ENCODE measurements at places on chromosomes 1 and 21. TPM values are rescaled to one million over a fixed set of nuclear protein-coding genes. Genes with fewer than 3 reads are reported as not detected.

GRCh38 chr21:16713331-16714117 is 799.3 kb upstream of the CXADR start:
- no peak for DNase-seq

SPRR2B gene
- total RNA-seq = not detected

GNAT2 gene
- total RNA-seq = not detected

IVL gene
- not detected for total RNA-seq

GRCh38 chr1:11027316-11027715 is 14.9 kb downstream of the TARDBP start:
- DNase-seq = peak; percentile 11

- no peak for DNase-seq
Measured at GRCh38 chr1:169110236-169110635, 3.7 kb downstream of the ATP1B1 start.

DNA sequence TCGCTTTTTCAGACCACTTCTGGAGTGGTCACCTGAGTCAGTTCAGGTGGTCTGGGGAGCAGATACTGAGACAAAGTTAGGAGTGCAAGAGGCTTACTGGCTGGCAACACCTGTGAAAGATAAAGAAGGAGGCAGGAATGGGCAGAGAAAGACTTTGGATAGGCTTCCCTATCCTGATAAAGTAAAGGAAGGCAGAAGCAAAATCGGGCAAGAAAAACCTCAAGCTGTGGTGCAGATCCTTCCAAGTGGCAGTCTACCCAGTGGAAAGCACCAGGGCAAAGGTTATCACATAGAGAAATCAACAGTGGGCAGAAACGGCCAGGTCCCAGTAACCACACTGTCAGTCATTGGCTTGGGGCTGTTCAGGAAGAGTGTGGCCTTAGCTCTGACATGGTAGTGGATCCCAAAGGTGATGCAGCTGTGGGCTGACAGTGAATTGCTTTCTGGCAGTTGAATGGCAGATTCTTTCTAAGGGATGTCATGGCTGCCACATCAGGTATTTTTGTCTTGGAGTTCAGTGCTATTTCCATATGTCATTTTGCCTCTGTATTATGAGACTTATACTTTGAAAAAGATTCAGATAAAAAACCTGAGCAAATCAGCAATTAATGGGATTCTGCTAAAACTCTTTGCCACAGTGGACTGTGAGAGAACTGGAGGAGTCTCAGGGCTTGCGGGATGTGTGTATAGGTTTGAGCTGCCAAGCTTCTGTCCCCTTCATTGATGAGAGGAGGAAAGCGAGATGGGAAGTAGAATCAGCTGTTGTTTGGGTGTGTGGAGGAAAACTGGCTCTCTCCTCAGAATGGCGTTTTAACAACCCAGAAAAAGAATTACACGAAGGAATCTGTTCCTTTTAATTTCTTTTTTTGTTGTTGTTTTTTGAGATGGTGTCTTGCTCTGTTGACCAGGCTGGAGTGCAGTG is 8.1 kb upstream of the CGN start:
- no peak for DNase-seq

GRCh38 chr1:104195395-104195794 is 445.7 kb downstream of the AMY1C start:
- DNase-seq = no peak

DNA sequence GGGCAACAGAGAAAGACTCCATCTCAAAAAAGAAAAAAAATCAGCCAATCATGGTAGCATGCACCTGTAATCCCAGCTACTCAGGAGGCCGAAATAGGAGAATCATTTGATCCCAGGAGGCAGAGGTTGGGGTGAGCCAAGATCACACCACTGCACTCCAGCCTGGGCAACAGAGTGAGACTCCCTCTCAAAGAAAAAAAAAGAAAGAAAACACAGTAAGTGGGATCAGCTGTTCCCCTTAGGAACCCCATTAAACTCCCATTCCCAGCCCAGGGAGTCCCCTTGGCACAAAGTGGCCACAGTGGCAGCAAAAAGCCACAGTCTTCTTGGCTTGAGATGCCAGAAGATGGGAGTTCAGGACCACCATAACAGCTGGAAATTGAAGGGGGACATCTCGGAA is 9.1 kb downstream of the TMEM50B start:
- DNase-seq = no peak

Data from activated naive CD4-positive, alpha-beta T cell treated with anti-CD3 and anti-CD28 coated beads, Interleukin-2, amount 50 U/mL, for 72 hours (primary cell).